ENCODE measurements at places on chromosomes 7 and 10. TPM values are rescaled to one million over a fixed set of nuclear protein-coding genes. Genes with fewer than 3 reads are reported as not detected.
A peak's percentile ranks its signal among the peaks of the same experiment; 100 is the strongest.

The NPFFR1 gene
- total RNA-seq = 0.05 TPM

The RARRES2 gene
- 86.2 TPM for total RNA-seq

The POLR2J2 gene
- 7.8 TPM for total RNA-seq

The CALML3 gene
- total RNA-seq = not detected

The PTF1A gene
- not detected for total RNA-seq

The COMMD3 gene
- total RNA-seq = 46.8 TPM

The SEMA3D gene
- total RNA-seq = 102 TPM

The MBL2 gene
- not detected for total RNA-seq

The SLC13A1 gene
- not detected for total RNA-seq

The ENKUR gene
- 0.95 TPM for total RNA-seq

The KCND2 gene
- 5.9 TPM for total RNA-seq

The EGR2 gene
- 2.3 TPM for total RNA-seq

GRCh38 chr7:78125884-78126283 lies 327.3 kb downstream of the PHTF2 start:
- no peak for DNase-seq

DNA sequence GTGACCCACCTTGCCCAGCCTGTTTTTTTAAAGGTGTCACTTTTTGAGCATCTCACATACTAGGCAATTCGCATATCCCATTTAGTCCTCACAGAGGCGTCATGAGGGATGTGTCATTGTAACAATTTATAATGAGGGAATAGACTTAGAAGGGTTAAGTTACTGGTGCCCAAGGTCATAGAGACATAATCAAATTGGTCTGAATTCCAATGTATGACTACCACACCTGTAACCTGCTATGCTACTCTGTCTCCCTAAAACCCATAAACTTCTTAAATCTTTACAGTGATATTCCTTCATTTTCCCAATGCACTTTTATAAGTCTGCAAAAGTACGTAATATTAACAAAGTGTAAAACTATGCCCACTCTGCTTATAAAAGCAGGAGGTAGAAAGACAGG lies 7.1 kb downstream of the ZMYND11 start:
- no peak for DNase-seq

DNA sequence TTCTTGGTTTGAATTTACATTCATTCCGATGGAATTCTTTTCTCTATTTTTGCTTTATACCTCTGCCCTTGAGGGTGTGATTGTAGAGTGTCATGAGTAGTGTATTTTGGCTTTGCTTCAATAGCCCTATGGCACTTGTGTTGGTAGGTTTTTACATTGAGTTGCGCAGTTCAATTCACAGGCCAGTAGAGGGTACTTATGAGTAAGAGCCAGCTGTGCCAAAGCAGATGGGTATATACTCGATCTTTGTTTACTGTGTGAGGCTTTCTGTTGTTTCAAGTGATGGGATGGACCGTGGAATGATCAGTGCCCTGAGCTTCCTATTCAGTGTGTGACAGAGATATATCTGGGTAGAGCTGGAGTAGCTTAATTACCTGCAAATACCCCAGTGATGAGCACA lies 4.3 kb upstream of the AKR1C3 start:
- DNase-seq = no peak

DNA sequence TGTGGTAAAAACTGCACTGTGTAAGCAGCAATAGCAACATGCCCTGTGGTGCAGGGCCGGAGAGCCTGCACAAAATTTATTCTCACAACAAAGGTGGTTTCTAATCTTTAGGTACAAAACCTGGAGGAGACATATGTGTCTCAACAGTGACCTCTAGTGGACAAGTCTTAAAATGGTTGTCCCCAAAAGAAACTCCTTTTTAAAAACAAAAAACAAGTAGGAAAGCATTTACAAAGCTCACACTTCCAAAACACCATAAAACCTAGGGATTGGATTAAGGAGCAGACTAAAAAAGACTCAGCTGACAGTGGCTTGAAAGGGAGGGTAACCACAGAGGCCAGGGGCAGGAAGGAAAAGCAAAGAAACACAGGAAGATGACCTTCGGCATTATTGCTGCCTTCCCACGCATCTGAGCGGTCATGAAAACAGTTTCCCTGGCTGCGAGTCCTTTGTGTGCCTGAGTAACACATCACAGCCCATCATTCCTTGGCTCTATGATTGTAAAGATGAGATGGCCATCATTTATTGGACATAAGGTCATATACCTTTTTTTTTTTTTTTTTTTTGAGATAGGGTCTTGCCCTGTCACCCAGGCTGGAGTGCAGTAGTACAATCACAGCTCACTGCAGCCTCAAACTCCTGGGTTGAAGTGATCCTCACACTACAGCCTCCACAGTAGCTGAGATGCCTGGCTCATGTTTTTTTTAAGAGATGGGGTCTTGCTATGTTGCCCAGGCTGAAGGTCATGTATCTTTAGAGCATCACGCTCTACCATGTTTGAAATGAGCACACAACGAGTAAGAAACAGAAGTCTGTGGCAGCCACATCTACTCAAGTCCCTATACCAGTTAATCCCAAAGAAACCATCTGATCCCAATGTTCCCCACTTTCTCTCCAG lies 39.5 kb downstream of the RSU1 start:
- peak; percentile 32 for DNase-seq

DNA sequence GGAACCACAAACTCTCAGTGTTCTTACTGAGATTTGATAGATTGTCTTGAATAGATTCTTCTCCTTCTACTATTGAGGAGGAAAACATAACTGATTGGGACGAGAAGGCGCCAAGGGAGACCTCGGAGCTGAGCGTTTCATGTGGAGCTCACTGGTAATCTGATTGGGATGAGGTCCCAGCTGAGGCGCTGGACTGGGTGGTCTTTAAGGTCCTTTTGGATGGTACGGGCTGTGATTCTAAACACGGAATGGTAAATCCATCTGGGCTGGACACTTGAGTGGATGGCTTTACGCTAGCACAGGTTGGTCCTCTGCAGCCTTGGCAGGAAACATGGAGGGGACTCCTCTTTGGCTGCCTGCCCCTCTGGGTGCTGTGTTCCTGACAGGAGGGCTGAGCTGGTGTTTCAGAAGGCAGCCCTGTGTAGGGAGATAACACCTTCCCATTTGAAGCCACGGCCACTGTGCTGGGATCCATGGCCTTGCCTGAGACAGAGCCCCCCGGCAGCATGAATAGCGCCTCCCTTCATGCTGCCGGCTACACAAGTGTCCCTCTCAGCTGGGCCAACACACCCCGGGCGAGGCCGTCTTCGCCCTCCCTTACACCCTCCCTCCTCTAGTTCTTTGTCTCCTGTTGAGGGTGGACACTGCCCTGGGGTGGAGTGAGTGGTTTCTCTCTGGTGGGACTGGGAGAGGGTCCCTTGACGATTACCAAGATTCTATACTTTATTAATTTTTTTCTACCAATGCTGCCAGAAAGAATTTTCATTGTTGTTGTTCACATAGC lies 203.2 kb upstream of the SHH start:
- no peak for DNase-seq

DNA sequence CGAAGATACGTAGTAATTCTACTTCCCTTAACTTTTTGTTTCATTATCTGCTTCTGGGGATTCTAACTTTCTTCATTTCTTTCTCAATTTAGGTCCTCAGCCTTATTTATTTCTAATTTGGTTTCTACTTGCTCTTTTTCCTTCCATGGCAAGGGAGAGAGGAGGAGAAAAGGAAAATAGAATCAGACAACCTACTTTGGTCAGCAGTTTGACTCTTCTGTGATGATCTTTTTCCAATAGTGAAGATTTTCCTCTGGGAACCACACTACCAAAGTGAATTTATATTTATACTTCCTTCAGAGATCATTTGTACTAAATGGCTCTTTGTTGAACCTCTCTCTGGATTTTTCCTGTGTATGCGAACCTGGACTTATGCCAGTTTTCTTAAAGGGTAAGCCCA lies 90.2 kb downstream of the TMEM26 start:
- DNase-seq = no peak

DNA sequence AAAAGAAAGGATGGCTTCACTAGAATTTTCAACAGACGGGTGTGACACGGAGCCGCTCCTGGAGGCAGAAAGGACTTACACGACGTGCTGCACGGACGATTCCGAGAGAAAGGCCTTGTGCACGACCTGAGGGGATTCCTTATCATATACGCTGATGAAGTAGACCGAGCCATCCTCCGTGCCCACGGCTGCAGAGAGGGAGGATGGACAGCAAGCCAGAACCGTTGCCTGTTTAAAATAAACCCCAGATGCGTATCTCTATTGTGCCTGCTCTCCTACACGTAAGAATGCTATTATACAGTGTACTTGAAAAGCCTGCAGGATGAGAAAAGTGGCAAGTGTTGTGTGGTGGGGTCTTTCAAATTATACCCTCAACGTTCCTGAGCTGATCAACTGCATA lies 38.4 kb downstream of the CFAP43 start:
- no peak for DNase-seq

DNA sequence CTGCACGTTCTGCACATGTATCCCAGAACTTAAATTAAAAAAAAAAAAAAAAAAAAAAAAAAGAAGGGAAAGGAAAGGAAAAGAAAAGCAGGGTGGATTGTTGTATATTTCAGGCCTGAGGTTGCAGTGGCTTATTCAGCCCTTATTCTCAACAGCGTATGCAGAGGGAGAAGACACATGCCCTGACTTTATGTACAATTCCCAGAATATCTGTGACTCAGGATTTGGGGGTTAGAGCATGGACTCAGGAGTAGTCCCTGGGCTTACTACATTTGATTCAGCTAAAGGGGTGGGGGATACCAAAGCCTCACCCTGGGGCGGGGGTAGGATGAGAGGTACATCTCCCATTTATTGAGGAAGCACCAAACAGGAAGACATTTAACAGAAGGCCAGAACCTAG lies 137.4 kb downstream of the MYOF start:
- no peak for DNase-seq

DNA sequence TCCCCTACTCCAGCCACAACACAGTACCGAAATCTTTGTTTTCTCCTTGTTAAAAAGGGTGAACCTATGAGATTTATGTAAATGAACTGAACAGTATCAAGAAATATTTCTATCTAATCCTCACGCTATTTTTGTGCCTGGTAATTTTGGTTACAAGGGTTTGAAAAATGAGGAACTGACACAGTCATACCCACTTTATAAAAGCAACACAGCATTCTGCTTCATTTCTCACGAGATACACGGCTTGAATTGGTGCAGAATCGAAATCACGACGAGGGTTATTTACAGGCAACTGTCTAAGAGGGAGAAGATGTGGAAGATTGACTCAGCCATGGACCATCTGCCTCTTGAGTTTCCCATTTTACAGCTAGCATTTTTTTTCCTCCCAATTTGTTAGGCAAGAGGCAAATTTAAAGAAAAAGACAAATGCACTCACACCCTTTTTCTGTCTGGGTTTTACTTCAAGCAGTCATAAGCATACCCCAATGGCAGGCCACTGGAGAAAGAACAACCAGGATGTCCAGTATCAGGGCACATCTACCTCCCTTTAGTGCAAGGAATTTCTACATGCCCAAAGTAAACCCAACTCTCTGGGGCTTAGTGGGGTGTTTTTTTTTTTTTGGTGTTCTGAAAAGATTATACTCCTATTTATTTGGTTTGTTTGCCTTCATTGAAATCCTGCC lies 108.1 kb downstream of the ITGB8 start:
- no peak for DNase-seq

DNA sequence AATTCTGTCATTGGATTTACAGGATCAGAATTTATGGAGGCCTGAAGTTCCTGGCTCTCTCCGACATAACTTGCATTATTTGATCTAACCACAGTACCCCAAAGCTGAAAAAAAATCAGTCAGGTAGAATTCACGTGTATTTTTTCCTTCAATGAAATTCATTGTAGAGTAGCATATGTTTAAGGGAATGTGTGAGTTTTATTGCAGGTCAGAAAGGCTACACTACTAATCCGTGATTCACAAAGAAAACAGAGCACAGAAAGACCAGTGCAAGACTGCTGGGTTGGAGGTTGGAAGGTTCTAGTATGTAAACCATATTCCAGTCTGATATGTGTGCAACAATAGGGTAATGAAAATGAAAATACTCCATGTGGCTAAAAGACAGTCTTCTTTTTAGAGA lies 247.0 kb upstream of the FERD3L start:
- DNase-seq = no peak

DNA sequence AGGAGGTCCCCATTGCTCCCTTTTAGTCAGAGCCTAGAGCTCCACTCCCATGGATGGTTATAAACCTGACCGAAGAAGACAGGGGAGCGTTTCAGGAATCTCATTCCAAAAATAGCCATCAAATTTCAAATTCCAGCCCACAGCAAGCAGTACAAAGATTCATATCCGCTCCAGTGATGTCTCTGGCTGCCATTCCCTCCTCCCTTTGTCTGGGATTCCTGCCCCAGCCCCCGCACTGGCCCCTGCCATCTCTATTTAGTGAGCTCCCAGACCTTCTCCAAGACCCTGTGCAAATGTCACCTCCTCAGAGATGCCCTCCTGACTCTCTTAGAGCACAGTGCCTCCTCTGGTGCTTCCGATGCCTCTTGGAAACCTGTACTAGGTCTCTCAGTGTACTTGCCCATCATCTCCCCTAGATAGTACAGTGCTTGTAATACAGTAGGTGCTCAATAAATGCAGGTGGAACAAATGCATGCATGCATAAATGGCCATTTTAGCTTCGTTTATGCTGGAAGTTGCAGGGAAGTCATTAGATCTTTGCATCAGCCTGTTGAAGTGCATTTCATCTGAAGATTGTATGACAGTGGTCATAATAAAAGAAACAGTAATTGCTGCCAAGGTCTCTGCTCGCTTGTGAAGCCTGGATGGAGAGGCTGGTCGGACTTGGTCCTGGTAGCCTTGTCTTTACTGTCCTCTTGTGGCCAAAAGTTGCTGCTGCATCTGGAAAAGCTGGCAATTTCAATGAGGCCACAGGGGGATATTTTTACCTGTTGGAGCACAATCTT lies 32.0 kb upstream of the HABP2 start:
- DNase-seq = peak; percentile 59

DNA sequence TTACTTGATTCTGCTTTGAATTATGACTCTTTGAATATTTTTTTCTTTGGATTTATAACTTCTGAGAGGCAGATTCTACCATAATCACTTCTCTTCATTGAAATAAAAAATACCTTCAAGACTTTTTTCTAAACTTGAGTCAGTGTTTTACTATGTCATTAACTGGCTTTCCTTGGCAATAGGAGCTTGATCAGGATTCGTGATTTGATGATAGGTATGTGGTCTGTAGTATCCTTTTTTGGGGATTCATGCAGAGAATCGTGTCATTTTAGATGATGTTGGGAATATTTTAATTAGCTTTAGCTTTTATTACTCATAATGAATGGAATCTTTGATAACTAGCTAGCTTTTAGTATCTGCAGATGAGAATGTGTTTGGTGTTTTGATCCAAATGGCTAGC lies 83.3 kb downstream of the PHTF2 start:
- no peak for DNase-seq

DNA sequence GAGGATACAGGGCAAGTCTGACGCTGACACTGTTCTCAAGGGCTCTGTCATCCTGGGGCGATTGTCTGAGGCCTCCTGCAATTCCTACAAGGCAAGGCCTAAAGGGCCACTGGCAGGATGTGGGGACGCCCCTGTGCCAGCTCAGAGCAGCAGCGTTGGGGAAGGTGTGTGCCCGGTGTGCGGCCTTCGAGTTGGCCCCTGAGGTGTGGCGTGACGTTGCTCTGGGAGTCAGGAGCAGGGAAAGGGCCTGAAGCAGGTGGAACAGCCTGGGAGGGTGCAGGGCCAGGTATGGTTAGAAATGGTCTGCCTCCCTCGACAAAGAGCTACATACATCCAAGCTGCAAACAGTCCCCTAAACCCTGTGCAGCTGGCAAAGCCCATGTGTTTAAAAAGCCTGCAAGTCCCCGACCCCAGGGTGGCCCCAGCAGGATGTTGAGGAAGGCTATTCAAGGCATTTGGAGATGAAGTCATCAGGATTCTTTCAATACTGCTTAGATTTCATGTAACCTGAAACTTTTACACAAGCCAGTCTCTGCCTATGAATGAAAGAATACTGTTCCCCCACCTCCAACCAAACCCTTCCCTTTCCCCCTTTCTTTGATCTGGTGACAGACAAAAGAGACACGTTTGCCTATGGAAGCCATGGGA lies 142.5 kb upstream of the TNS3 start:
- DNase-seq = peak; percentile 17
